T follicular helper cell (primary cell): ENCODE measurements at places on chromosomes 4 and X.

DNA sequence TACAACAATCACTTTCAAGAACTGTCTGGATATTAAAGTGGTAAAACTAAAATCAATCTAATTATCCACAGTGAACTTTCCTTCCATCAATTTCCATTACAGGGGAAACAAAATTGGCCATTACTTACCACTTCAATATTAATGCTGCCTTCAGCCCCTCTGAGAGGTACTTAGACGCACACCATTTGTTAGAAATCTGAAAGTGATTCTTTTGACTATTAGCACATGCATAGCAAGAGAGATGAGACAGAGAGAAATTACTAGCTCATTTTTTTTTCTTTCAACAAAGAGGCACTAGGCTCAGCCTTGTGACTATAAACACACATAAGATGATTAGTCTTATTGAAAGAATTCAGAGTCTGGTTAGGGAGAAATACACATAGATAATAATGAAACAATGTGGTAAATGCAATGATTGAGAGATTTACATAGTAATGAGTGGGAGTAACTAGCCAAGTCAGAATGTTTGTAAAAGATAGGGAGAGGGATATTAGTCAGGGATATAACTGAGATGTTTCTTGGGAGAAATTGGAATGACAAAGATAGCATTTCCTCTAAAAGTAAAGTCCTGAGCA is 93.3 kb downstream of the YIPF7 start:
- DNase-seq = no peak

GRCh38 chr4:125849869-125850268 is 535.1 kb downstream of the FAT4 start:
- DNase-seq = no peak

GRCh38 chr4:112327965-112328733 is 31.0 kb downstream of the ALPK1 start:
- DNase-seq = no peak

GRCh38 chrX:19840899-19841648 is 46.3 kb downstream of the SH3KBP1 start:
- peak; percentile 12 for DNase-seq

GRCh38 chr4:137212601-137213000 is 319.7 kb downstream of the PCDH18 start:
- DNase-seq = no peak

DNA sequence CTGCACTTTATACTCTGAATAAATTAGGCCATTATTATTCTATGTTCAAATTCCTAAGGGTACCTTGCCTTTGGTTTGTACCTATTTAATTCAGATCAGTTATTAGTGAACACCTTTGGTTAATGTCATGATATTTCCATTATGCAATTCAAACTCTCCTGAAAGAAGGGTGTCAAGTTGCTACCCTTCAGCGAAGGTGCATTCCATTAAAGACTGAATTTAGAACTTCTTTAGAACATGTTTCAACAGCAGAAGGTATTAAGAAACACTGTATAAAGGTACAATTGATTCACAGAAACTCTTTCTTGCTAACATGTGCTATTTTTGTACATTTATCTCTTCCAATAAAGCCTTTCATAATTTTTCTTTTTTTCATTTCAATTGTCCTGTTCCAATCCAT is 1545.4 kb upstream of the PCDH10 start:
- DNase-seq = no peak

GRCh38 chr4:48898733-48899431 is 7.7 kb downstream of the OCIAD2 start:
- DNase-seq = no peak

GRCh38 chr4:24820541-24820940 is 25.2 kb downstream of the SOD3 start:
- DNase-seq = no peak

DNA sequence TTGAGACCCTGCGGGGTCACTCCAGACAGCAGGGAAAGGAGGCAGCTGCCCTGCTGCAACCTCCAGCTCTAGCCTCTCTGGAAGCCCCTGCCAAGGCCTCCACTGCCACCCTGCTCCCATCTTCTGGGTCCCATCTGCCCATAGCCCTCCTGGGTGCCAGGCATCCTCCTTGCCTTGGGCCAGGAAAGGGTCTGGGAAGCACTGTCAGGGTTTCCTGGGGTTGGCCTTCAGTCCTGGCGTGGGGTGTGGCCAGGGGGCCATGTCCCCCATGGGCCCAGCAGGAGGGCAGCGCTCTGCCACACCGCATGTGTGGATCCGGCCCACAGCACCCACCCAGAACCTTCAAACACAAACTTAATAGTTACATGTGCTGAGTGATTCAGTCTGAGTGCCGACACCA is 3.4 kb upstream of the CPLX1 start:
- DNase-seq = no peak

DNA sequence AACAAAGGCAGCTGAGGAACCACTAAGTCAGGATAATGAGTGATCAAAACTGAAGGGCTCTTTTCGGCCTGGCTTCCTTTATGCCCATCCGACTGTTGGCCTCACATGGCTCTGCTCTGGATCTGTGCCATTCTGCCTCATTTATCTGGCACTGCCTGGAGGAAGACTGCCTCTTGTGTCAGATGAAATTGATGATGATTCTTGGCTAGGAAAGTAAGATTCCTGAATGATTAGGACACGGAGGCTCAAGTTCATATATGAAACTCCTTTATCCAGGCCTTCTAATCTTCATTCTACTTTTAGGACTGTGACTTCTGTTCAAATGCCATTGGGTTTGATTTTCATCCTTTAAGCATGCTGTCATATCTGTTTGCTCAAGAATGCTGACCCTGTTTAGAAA is 475.4 kb upstream of the RPS6KA3 start:
- DNase-seq = no peak

GRCh38 chr4:105641845-105642244 is 66.6 kb downstream of the INTS12 start:
- DNase-seq = no peak

DNA sequence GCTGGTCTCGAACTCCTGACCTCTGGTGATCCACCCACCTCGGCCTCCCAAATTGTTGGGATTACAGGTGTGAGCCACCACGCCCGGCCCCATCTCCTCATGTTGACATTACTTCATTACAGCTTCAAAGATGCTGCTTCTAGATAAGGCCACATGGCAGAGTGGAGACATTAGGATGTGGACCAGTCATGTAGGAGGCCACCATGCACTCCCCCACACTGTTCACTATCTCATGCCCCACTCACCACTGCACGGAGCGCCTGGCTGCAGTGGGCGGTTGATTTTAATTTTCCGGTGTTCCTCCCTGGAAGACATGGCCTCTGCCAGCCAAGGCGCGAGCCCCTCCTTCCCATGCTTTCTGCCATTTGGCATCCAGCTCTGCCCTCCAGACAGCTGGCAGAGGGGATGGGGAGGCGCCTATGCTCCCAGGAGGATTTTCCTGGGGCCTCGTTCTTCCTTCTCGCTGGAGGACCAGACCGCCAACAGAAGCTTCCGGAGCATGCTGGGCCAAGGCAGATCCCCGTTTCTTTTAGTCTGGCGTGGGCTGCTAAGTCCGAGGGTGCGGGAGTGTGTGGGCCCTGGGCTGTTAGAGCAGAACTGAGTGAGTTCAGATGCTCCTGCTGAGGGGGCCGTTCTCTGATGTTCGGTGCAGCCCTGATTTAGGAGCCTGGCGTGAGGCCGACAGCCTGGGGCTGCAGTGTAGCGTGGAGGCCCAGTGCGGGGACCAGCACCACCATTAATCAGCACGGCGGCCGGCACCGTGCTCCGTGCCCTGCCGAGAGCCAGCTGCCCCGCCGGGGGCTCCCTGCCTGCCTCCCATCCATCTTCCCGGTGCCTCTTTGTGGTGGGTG is 93.1 kb downstream of the SORCS2 start:
- DNase-seq = no peak

DNA sequence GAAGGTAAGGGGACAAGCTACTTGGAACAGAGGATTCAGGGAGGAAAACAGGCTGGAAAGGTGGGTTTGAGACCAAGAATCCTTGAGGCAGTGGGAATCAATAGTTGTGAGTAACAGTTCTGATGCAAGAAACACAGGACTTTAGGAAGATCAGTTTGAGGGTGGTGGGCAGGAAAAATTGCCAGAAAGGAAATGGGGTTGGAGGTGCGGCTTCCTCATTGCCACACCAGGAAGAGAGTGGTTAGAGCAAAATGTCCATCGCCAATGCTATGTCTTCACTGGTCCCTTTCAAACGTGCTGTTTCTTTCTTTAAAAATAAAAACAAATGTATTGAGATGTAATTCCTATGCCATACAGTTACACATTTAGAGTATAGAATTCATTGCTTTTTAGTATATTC is 57.1 kb upstream of the NOCT start:
- DNase-seq = no peak

GRCh38 chrX:152600853-152601633 is 36.7 kb upstream of the GABRQ start:
- no peak for DNase-seq

- DNase-seq = no peak
These were observed 744.6 kb upstream of the IGFBP7 start for GRCh38 chr4:57854748-57855147.

DNA sequence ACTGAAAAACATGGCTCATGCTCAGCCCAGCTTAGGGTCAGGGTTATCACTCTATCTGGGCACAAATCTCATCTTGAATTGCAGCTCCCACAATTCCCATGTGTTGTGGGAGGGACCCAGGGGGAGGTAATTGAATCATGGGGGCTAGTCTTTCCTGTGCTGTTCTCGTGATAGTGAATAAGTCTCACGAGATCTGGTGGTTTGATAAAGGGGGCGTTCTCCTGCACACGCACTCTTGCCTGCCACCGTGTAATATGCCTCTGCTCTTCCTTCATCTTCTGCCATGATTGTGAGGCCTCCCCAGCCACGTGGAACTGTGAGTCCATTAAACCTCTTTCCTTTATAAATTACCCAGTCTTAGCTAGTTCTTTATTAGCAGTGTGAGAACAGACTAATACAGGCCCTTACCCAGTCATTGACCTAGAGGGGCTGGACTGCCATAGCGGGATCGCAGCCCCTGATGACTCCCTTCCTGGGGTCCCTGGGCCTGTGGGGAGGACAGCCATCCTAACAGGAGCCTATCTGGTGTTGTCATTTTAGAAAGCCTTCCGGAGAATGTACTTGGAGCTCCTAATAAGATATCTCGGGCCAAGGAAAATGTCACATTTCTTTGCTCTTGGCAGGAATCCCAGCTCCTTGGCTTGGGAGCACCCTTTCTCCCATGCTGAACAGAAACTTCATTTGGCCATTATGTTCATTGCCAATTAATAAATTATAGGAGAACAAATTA is 112.6 kb downstream of the PHKA2 start:
- no peak for DNase-seq

GRCh38 chr4:38703635-38704034 is 39.6 kb downstream of the KLF3 start:
- no peak for DNase-seq

GRCh38 chr4:138919094-138919936 is 96.3 kb upstream of the NOCT start:
- DNase-seq = peak; percentile 16

GRCh38 chr4:174086829-174087799 is 196.4 kb downstream of the FBXO8 start:
- DNase-seq = no peak

GRCh38 chr4:95472534-95472933 is 76.2 kb downstream of the UNC5C start:
- no peak for DNase-seq

- no peak for DNase-seq
These were observed 7.9 kb downstream of the BLOC1S4 start for GRCh38 chr4:6723851-6724250.

GRCh38 chrX:48715072-48715471 is 18.5 kb downstream of the SUV39H1 start:
- no peak for DNase-seq

- DNase-seq = no peak
These were observed 55.4 kb upstream of the RASGEF1B start for GRCh38 chr4:81527115-81527514.

- DNase-seq = no peak
These were observed 318.7 kb upstream of the TECRL start for GRCh38 chr4:64727960-64728359.

- no peak for DNase-seq
These were observed 286.0 kb upstream of the RASGEF1B start for GRCh38 chr4:81757691-81758090.

- DNase-seq = no peak
These were observed 117.4 kb downstream of the ATRX start for GRCh38 chrX:77668391-77669237.

DNA sequence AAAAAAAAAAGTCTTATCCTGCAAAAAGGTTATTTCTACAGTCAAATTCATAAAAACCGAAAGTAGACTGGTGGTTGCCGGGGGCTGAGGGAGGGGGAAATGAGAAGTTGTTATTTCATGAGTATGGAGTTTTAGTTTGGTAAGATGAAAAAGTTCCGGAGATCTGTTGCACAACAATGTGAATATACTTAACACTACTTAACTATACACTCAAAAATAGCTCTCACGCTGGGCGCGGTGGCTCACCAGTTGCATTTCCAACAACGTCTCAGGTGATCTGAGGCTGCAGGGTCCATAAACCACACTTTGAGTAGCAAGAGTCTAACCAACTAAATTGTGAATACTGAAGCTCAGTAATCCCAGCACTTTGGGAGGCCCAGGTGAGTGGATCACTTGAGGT is 52.4 kb downstream of the ANOS1 start:
- no peak for DNase-seq

DNA sequence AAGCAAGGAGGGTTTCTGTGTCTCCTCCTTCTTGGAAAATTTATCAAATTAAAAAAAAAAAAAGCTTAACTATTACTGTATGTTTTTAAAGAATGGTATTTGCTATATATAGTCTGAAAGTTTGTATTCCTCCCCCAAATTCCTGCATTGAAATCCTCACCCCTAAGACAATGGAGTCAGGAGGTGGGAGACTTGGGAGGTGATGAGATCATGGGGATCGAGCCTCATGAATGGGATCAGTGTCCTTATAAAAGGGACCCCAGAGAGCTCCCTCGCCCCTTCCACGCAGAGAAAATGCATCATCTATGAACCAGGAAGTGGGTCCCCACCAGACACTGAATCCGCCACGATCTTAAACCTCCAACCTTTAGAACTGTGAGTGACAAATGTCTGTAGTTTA is 50.1 kb downstream of the DHRSX start:
- no peak for DNase-seq

- no peak for DNase-seq
These were observed 16.7 kb downstream of the GPRIN3 start for GRCh38 chr4:89290727-89291516.

- DNase-seq = no peak
These were observed 92.1 kb downstream of the AFF1 start for GRCh38 chr4:87026800-87027495.

DNA sequence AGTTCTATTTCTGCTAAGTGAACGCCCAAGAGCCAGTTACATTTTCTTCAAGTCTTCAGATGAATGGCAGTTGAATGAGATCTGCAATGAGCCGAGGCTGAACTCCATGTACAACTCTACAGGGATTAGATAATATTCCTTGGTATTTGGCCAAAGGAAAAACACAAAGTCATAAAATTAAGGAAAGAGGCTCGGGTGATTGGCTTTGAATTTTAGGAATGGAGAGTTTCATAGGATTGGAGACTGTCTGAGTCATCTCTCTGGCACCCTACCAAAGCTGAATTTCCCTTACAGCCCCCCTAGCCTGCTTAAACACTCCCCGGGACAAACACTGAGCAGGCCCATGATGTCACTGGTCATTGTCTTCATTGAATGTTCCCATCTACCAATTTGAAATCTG is 188.0 kb upstream of the C1QTNF7 start:
- no peak for DNase-seq
